ENCODE measurements at places on chromosomes 1 and 21. TPM values are rescaled to one million over a fixed set of nuclear protein-coding genes. Genes with fewer than 3 reads are reported as not detected.

DNA sequence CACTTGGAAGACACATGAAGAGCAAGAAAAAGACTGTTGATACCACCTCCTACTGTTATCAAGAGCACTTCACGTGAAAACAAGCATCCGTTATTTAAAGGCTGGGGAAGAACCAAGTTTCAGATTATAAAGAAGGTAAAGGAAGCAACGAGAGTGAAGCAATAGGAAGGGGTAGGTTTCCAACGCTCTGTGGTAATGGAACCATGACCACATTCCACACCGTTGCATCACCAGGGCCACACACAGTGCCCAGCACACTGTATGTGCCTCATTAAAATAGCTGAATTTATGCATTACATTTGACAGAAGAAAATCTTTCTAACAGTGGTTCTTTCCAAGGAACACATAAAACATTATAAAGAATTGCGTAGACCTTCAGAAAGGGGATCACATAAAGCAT is 435.8 kb downstream of the MRPL39 start:
- no peaks in the 10 kb centered on the region for H3K36me3 ChIP-seq
- no peak for DNase-seq
- H3K27me3 ChIP-seq, result no peaks in the 10 kb centered on the region
- no peak overlapping the region for H3K27ac ChIP-seq

DNA sequence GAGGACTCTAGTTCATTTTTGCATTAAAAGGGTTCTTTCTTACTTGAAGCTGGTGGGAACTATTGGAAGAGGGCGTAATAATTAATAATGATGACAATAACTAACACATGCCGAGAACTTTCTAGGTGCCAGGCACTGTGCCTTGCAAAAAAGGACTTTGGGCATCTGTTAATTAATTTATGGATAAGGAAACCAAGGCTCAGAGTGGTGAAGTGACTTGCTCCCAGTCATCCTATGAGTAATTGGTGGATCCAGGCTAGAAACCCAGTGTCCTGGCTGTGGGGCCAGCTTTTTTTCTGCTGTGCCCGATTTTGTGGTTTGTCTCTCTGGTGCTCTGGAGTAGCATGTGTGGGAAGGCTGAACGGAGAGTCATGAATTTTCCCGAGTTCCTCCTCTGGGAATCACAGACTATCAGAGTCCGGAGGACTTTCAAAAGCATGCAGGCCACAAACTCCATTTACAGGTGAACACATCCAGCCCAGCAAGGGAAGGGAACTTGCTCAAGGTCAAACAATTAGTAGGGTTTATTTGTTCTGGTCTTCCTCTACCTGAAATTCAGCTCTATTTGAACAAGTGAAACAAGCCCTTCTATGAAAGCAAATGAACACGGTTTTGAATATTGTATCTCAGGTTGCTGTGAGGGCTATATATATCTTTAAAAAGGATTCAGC is 23.4 kb downstream of the ROR1 start:
- no peak overlapping the region for H3K4me3 ChIP-seq
- H3K27ac ChIP-seq, result no peak overlapping the region
- DNase-seq, result no peak

DNA sequence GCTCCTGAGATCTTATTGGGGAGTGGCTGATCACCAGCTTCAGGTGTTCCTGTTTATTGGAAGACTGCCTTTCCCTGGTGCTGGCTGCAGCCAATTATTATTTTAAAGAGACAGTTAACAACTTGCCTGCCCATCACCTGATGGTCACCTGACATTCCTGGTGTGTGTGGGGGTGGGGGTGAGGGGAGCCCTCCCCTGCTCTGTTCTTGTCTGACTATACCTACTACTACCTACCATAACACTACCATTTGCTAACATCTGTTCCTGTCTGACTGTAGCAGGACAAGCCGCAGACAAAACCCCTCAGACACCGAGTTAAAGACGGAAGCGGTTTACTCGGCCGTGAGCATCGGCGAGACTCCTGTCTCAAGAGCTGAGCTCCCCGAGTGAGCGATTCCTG is 54.9 kb upstream of the NBPF3 start:
- peaks cover 20% of the 10 kb centered on the region for H3K27me3 ChIP-seq
- peaks cover 14% of the 10 kb centered on the region for H3K4me1 ChIP-seq
- no peaks in the 10 kb centered on the region for H3K36me3 ChIP-seq
- no peak for DNase-seq
- no peak overlapping the region for H3K27ac ChIP-seq
- no peak overlapping the region for H3K4me3 ChIP-seq

- peaks cover 6% of the 10 kb centered on the region for H3K4me1 ChIP-seq
- no peak overlapping the region for H3K27ac ChIP-seq
- no peaks in the 10 kb centered on the region for H3K36me3 ChIP-seq
Observed at GRCh38 chr21:17497316-17497715, 15.5 kb upstream of the CXADR start.

GRCh38 chr1:20867847-20868246 is 80.7 kb upstream of the HP1BP3 start:
- H3K27me3 ChIP-seq, result no peaks in the 10 kb centered on the region
- DNase-seq, result no peak
- H3K27ac ChIP-seq, result no peak overlapping the region
- H3K36me3 ChIP-seq, result peaks cover 13% of the 10 kb centered on the region
- peaks cover 11% of the 10 kb centered on the region for H3K4me1 ChIP-seq
- H3K4me3 ChIP-seq, result no peak overlapping the region

GRCh38 chr1:172238158-172238557 is 182.3 kb upstream of the C1orf105 start:
- DNase-seq, result no peak
- no peak overlapping the region for H3K27ac ChIP-seq
- no peak overlapping the region for H3K4me3 ChIP-seq
- H3K4me1 ChIP-seq, result no peaks in the 10 kb centered on the region
- no peaks in the 10 kb centered on the region for H3K36me3 ChIP-seq

DNA sequence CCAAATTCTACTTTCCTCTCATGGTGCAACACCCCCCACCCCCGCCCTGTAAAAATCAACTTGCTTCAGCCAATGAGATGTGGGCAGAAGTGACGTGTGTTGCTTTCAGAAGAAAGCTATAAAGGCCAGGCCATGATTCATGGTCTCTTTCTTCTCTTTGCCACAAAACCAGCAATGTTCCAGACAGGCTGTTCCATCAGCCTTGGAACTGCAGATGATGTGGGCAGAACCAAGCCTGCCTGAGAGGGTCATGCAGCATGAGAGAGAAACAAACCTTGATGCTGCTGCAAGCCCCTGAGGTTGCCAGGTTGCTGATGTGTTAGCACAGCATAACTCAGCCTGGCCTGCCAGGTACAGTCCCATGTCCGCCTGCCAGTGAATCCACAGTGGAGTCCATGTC is 41.8 kb downstream of the MIS18A start:
- DNase-seq, result no peak
- peaks cover 15% of the 10 kb centered on the region for H3K4me1 ChIP-seq
- no peak overlapping the region for H3K4me3 ChIP-seq
- no peak overlapping the region for H3K27ac ChIP-seq
- no peaks in the 10 kb centered on the region for H3K36me3 ChIP-seq

DNA sequence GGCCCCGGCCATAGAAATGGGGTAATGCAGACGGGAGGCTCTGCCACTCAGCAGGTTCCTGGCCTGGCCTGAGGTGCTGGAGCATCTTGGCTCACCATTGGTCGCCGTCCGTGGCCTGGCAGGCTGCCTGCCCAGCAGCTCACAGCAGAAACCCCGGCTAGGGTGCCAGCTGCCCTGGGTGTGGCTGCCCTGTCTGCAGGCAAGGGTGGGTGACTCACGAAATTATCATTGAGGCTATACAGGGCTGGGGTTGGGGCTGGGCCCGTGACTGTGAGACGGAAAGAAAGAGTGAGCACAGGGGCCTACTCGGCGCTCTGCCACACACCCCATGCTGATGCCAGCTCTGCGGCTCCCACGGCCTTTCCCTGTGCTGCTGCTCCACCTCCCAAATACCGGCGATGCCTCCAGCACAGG is 8.0 kb upstream of the PKP1 start:
- no peak overlapping the region for H3K27ac ChIP-seq
- DNase-seq, result no peak
- H3K4me1 ChIP-seq, result no peaks in the 10 kb centered on the region
- H3K4me3 ChIP-seq, result no peak overlapping the region

DNA sequence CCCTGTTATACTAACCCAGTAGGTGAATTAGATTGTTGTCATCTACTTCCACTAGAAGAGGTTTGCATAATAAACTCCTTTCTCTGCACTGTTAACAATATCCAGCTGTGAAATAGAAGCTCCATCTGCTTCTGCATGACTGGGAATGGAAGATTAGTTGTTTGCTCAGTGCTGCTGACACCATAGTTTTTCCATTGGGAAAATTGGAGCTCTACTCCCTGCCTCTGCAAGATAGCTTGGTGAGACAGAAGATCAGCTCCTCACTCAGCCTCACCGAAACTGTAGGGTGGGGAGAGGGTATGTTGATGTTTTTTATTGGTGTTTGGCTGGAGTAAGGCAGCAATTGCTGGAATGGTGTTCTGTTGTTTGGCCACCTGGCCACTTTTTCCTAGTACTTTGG is 331.6 kb upstream of the ADAMTS5 start:
- H3K27me3 ChIP-seq, result no peaks in the 10 kb centered on the region
- no peak for DNase-seq
- H3K27ac ChIP-seq, result no peak overlapping the region
- H3K4me1 ChIP-seq, result no peaks in the 10 kb centered on the region
- no peaks in the 10 kb centered on the region for H3K36me3 ChIP-seq
- H3K4me3 ChIP-seq, result no peak overlapping the region

GRCh38 chr1:57102561-57103326 is 136.9 kb upstream of the C8B start:
- H3K27ac ChIP-seq, result no peak overlapping the region
- no peaks in the 10 kb centered on the region for H3K4me1 ChIP-seq
- H3K4me3 ChIP-seq, result no peak overlapping the region
- H3K36me3 ChIP-seq, result no peaks in the 10 kb centered on the region

DNA sequence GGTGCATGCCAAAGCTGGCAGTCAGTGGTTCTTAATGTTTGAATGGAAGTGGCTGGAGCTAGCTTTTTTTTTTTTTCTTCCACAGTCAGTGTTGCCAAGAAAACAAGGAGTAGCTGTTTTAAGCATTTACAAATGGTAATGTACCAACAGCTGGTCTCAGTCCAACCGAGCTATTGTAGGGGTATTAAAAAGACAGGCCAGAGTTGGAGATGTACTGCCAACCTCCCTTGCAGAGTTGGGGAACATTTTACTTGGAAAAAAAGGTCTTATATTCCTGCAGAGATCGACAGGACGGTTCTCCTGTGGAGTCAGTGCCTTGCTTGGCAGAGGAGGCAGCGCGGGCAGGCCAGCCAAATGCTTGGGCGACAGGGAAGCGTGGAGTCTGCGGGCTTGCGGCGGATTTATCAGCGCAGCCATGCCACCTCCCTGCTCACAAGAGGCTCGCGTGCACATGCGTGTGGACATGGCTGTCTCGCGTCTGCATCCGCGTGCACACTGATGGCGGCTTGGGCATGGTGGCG is 338.1 kb downstream of the RPS6KC1 start:
- no peaks in the 10 kb centered on the region for H3K36me3 ChIP-seq
- H3K4me1 ChIP-seq, result no peaks in the 10 kb centered on the region
- H3K27me3 ChIP-seq, result peaks cover 6% of the 10 kb centered on the region
- H3K27ac ChIP-seq, result no peak overlapping the region

DNA sequence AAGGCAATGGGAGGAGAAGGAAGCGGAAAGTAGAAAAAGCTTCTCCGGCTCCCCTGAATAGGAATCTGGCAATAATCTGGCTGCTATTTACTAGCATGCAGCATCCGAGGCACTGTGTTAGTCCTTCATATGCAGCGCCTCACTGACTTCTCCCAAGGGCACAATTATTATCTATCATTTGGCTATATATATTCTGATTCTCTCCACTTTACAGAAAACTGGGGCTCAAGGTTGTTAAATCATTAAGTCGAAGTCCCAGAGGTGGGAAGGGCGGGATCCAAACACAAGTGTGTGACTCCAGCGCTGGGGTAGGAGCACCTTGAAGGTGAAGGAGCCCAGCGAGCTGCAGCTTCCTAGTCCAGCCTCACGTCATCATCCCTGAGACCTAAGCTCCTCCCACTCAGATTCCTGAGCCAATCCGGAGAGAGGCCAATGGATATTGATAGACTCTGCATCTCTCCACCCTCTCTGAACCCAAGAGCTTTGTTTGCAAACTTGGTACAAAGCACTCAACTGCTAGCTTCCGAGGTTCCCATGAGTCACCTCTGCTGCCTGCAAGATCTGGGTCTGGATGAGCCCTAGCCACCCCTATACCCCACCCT is 16.6 kb upstream of the EYA3 start:
- H3K27me3 ChIP-seq, result peaks cover 17% of the 10 kb centered on the region
- no peak overlapping the region for H3K4me3 ChIP-seq
- H3K36me3 ChIP-seq, result no peaks in the 10 kb centered on the region
- no peak for DNase-seq
- H3K4me1 ChIP-seq, result no peaks in the 10 kb centered on the region

GRCh38 chr1:29318724-29319123 is 82.4 kb downstream of the PTPRU start:
- DNase-seq, result no peak
- H3K36me3 ChIP-seq, result no peaks in the 10 kb centered on the region
- H3K4me1 ChIP-seq, result no peaks in the 10 kb centered on the region
- no peaks in the 10 kb centered on the region for H3K27me3 ChIP-seq

DNA sequence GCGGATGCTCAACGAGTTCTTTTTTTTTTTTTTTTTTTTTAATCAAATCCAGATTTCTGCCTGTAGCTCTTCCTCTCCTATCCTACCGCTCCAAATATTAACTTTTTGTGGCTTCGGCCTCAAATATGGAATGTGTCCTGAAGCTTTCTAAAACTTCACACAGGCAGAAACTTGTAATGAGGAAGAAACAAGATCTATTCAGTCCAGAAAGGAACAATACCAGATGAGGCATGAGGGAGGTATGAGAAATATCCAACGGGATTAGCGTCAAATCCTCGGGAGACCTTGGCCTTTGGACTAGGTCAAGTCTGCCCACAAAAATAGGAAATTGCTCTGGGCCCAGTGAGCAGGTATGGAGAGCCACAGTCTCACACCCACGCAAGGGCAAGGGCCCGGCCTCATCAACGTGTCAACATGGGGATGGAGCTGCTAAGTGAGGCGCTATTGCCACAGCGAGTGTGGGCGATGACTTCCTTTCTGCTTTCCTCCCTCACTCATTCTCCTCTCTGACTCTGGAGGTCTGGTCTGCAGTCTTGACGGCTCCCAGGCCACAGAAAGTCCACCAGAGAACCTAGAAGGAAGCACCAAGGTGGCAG is 66.6 kb downstream of the BCAR3 start:
- peak; percentile 45 for DNase-seq
- H3K36me3 ChIP-seq, result no peaks in the 10 kb centered on the region
- H3K27me3 ChIP-seq, result peaks cover 31% of the 10 kb centered on the region
- H3K4me3 ChIP-seq, result no peak overlapping the region

- peaks cover 45% of the 10 kb centered on the region for H3K27me3 ChIP-seq
- DNase-seq, result no peak
- H3K4me1 ChIP-seq, result peaks cover 10% of the 10 kb centered on the region
- H3K36me3 ChIP-seq, result no peaks in the 10 kb centered on the region
- no peak overlapping the region for H3K4me3 ChIP-seq
- no peak overlapping the region for H3K27ac ChIP-seq
Observed at GRCh38 chr21:33406493-33406892, 3.3 kb downstream of the IFNGR2 start.

GRCh38 chr1:119783354-119784185 is 14.9 kb upstream of the HMGCS2 start:
- H3K27ac ChIP-seq, result no peak overlapping the region
- no peaks in the 10 kb centered on the region for H3K36me3 ChIP-seq
- H3K4me1 ChIP-seq, result peaks cover 31% of the 10 kb centered on the region
- H3K27me3 ChIP-seq, result peaks cover 65% of the 10 kb centered on the region

- H3K4me3 ChIP-seq, result no peak overlapping the region
- no peaks in the 10 kb centered on the region for H3K36me3 ChIP-seq
- peak; percentile 49 for DNase-seq
- H3K4me1 ChIP-seq, result peaks cover 98% of the 10 kb centered on the region
- H3K27ac ChIP-seq, result peak overlapping the region; percentile 88
Observed at GRCh38 chr1:41679531-41679930, 195.0 kb upstream of the EDN2 start.

The SERTAD4 gene
- total RNA-seq, result not detected

The RGS7 gene
- total RNA-seq, result not detected

The CFH gene
- total RNA-seq, result 22.9 TPM

The DENND2D gene
- 207 TPM for total RNA-seq

The ANKRD45 gene
- total RNA-seq, result not detected

The MECR gene
- 13.9 TPM for total RNA-seq

The E2F2 gene
- 93.4 TPM for total RNA-seq
